ENCODE measurements at places on chromosomes 7 and 10. TPM values are rescaled to one million over a fixed set of nuclear protein-coding genes. Genes with fewer than 3 reads are reported as not detected.

CYP2C19 gene
- total RNA-seq = not detected

MYH16 gene
- total RNA-seq = not detected

SPACDR gene
- total RNA-seq = not detected

TAS2R41 gene
- 0.49 TPM for total RNA-seq

DNAJB12 gene
- 45.1 TPM for total RNA-seq

BAIAP2L1 gene
- total RNA-seq = 6.7 TPM

SFTPA2 gene
- not detected for total RNA-seq

ITGA8 gene
- total RNA-seq = 92.0 TPM

C10orf67 gene
- total RNA-seq = 0.16 TPM

ZNF438 gene
- total RNA-seq = 6.5 TPM

BMPER gene
- total RNA-seq = 93.3 TPM

CHCHD1 gene
- total RNA-seq = 10.0 TPM

SLC18A3 gene
- not detected for total RNA-seq

ZNF107 gene
- total RNA-seq = 1.9 TPM

SPDYE6 gene
- total RNA-seq = not detected

KMT2E gene
- total RNA-seq = 103 TPM

STEAP1B gene
- total RNA-seq = 11.4 TPM

FAM185A gene
- 7.5 TPM for total RNA-seq

OR2A12 gene
- not detected for total RNA-seq

EPHA1 gene
- total RNA-seq = not detected

UNCX gene
- total RNA-seq = 0.12 TPM

STEAP4 gene
- total RNA-seq = 1.8 TPM

SLC39A12 gene
- total RNA-seq = not detected

UNC5B gene
- total RNA-seq = 36.1 TPM

GPR85 gene
- total RNA-seq = 2.8 TPM

SPDYE5 gene
- 0.12 TPM for total RNA-seq

KRIT1 gene
- total RNA-seq = 49.3 TPM

PGAM2 gene
- 0.32 TPM for total RNA-seq

Data from hair follicle dermal papilla cell (primary cell).